Tongue (tissue), 3 donors: ENCODE measurements at places on chromosomes 1 and 21. TPM values are rescaled to one million over a fixed set of nuclear protein-coding genes. Genes with fewer than 3 reads are reported as not detected.

The NOS1AP gene
- total RNA-seq, result 1.6 TPM

The SLC1A7 gene
- not detected for total RNA-seq

The CHRNB2 gene
- 0.72 TPM for total RNA-seq

The BMP8A gene
- total RNA-seq, result 0.51 TPM

The EDN2 gene
- total RNA-seq, result 5.1 TPM

The EIF3I gene
- 145 TPM for total RNA-seq

The TMEM240 gene
- total RNA-seq, result 2.4 TPM

The PDZK1 gene
- total RNA-seq, result not detected

The NGF gene
- 2.3 TPM for total RNA-seq

The KCNK2 gene
- total RNA-seq, result 1.5 TPM

The USH2A gene
- total RNA-seq, result 0.10 TPM

The HUNK gene
- total RNA-seq, result 2.5 TPM

The FNDC5 gene
- total RNA-seq, result 125 TPM

The CRNN gene
- 26.0 TPM for total RNA-seq

The ZNF687 gene
- total RNA-seq, result 13.2 TPM

The FCRL5 gene
- 0.10 TPM for total RNA-seq
